ENCODE measurements at places on chromosomes 6 and 20. TPM values are rescaled to one million over a fixed set of nuclear protein-coding genes. Genes with fewer than 3 reads are reported as not detected.

Gene CAGE1
- 0.04 TPM for total RNA-seq

DNA sequence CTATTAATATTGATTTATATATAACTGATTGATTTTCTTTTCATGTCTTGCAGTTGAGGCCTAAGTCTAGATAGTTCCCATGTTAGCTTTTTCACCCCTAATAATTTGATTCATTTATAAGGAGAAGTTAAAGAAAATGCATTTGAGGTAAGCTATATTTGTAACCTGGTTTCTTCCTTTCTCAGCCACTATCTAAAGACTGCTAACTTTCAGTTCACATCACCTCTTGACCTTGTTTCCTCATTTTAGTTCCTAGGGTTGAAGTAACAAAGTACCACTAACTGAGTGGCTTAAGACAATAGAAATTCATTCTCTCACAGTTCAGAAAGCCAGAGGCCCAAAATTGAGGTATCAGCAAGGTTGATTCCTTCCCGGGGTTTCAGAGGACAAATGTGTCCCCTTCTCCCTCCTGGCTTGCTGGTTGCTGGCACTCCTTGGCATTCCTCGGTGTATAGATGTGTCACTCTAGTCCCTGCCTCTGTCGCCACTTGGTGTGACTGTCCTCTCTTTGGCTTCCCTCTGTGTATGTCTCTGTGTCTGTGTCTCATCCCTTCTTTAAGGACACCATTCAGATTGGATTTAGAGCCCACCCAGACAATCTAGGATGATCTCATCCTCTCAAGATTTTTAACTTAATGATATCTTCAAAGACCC lies 55.9 kb upstream of the C20orf144 start:
- H3K27ac ChIP-seq: no peak overlapping the region
- DNase-seq: no peak
- H3K27me3 ChIP-seq: no peaks in the 10 kb centered on the region
- H3K4me3 ChIP-seq: no peak overlapping the region
- peaks cover 30% of the 10 kb centered on the region for H3K36me3 ChIP-seq

DNA sequence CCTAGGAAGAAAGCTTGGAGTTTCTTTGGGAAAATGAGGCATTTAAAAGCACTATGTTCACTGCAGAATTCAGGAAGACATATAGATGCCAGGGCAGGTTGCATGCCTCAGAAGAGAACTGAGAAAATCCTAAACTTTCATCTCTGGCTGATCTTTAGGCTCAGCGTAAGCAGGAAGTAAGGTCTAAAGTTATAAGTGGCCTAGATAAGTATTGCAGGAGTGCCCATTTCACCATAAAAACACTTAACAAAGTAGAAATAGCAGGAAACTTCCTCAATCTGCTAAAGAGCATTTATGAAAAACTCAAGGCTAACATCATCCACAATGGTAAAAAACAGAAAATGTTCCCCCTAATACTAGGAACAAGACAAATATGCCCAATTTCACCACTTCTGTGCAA lies 320.3 kb downstream of the BMP2 start:
- H3K36me3 ChIP-seq: no peaks in the 10 kb centered on the region
- H3K4me3 ChIP-seq: no peak overlapping the region
- DNase-seq: no peak
- H3K27me3 ChIP-seq: no peaks in the 10 kb centered on the region
- H3K4me1 ChIP-seq: no peaks in the 10 kb centered on the region

Gene COL10A1
- 1.9 TPM for total RNA-seq

GRCh38 chr6:71582820-71583219 lies 294.2 kb downstream of the OGFRL1 start:
- no peaks in the 10 kb centered on the region for H3K4me1 ChIP-seq
- H3K27me3 ChIP-seq: no peaks in the 10 kb centered on the region
- no peak for DNase-seq
- no peak overlapping the region for H3K27ac ChIP-seq
- no peak overlapping the region for H3K4me3 ChIP-seq
- no peaks in the 10 kb centered on the region for H3K36me3 ChIP-seq

GRCh38 chr20:44488551-44488950 lies 12.9 kb downstream of the TTPAL start:
- H3K4me1 ChIP-seq: no peaks in the 10 kb centered on the region
- H3K4me3 ChIP-seq: no peak overlapping the region
- no peaks in the 10 kb centered on the region for H3K27me3 ChIP-seq
- no peak overlapping the region for H3K27ac ChIP-seq

- H3K27me3 ChIP-seq: peaks cover 4% of the 10 kb centered on the region
- no peak overlapping the region for H3K27ac ChIP-seq
- no peak overlapping the region for H3K4me3 ChIP-seq
- H3K36me3 ChIP-seq: no peaks in the 10 kb centered on the region
These were observed 4.9 kb upstream of the YTHDF1 start for GRCh38 chr20:63220696-63221399.

DNA sequence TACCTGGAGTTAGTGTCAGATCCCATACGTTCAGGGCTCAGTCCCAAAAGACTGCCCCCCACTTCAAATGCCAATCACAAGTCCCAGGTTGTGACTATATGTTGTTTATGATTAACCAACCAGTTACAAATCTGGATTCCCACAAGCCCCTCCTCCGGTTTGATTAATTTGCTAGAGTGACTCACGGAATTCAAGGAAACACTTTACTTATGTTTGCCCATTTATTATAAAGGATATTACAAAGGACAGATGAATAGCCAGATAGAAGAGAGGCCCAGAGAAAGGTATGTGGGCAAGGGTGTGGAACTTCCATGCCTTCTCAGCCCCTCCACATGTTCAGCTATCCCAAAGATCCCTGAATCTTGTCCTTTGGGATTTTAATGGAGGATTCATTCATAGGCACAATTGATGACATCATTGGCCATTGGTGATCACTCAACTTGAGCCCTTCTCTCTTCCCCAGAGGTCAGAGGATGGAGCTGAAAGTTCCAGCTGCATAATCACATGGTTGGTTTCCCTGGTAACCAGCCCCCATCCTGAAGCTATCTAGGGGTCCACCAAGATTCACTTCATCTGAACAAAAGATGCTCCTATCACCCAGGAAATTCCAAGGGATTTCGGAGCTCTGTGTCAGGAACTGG lies 2.0 kb downstream of the ECT2L start:
- H3K27me3 ChIP-seq: peaks cover 3% of the 10 kb centered on the region
- H3K4me3 ChIP-seq: no peak overlapping the region
- peaks cover 12% of the 10 kb centered on the region for H3K4me1 ChIP-seq
- H3K36me3 ChIP-seq: no peaks in the 10 kb centered on the region
- no peak for DNase-seq
- no peak overlapping the region for H3K27ac ChIP-seq

GRCh38 chr6:140977403-140977802 lies 1155.3 kb upstream of the GJE1 start:
- H3K4me3 ChIP-seq: no peak overlapping the region
- H3K4me1 ChIP-seq: no peaks in the 10 kb centered on the region
- no peaks in the 10 kb centered on the region for H3K36me3 ChIP-seq

DNA sequence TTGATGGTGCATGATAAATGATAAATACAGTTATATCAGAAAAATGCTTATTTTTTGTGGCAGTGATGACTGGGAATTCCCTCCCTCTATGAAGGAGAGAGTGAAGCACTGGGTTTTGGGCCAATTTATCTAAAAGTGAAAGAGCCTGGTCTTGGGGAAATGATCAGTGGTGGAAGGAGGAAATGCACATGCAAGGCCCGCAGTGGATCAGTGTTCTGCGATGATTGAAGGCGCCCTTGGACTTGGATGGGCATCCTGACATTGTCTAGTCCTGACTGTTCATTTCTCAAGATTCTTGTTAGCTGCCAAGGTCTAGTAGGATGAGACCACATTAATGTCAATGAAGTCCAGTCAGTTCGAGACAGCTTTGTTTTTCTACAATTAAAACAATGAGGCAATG lies 272.0 kb upstream of the SLC35B3 start:
- no peaks in the 10 kb centered on the region for H3K36me3 ChIP-seq
- H3K27ac ChIP-seq: no peak overlapping the region

GRCh38 chr6:8029243-8029870 lies 34.8 kb downstream of the BLOC1S5 start:
- H3K4me3 ChIP-seq: no peak overlapping the region
- no peak for DNase-seq
- peak overlapping the region; percentile 35 for H3K27ac ChIP-seq
- H3K4me1 ChIP-seq: peaks cover 3% of the 10 kb centered on the region
- H3K36me3 ChIP-seq: no peaks in the 10 kb centered on the region
- H3K27me3 ChIP-seq: no peaks in the 10 kb centered on the region

GRCh38 chr6:1439349-1439748 lies 50.0 kb downstream of the FOXF2 start:
- H3K27me3 ChIP-seq: peaks cover 26% of the 10 kb centered on the region
- H3K27ac ChIP-seq: no peak overlapping the region
